ENCODE measurements at places on chromosomes 1 and 21.

- DNase-seq, result peak; percentile 49
Observed at GRCh38 chr1:208151728-208152598, 92.2 kb downstream of the PLXNA2 start.

GRCh38 chr1:168223681-168224540 is 1.9 kb upstream of the SFT2D2 start:
- DNase-seq, result no peak

- DNase-seq, result no peak
Observed at GRCh38 chr1:184716158-184716557, 38.5 kb downstream of the EDEM3 start.

GRCh38 chr1:76154206-76154956 is 79.8 kb downstream of the ST6GALNAC3 start:
- DNase-seq, result peak; percentile 81

DNA sequence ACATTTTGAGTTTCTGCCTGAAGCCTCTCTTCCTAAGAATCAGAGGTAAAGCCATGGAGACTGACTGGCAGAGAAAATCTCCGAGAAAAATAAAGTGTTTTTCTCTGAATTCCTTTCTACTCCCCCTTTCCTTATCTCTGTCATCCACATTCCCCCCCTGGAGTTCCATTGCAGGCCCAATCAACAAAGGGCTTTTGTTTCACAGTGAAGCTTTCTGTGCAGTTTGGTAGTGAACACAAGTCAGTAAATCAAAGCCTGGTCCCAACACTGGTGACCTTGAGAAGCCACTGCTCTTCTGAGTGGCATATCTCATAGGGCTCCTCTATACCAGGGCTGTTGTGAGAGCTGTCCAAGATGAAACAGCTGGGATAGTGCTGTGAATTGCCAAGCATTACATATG is 228.4 kb downstream of the SEC16B start:
- DNase-seq, result no peak

- no peak for DNase-seq
Observed at GRCh38 chr1:165137551-165138316, 218.8 kb downstream of the LMX1A start.

DNA sequence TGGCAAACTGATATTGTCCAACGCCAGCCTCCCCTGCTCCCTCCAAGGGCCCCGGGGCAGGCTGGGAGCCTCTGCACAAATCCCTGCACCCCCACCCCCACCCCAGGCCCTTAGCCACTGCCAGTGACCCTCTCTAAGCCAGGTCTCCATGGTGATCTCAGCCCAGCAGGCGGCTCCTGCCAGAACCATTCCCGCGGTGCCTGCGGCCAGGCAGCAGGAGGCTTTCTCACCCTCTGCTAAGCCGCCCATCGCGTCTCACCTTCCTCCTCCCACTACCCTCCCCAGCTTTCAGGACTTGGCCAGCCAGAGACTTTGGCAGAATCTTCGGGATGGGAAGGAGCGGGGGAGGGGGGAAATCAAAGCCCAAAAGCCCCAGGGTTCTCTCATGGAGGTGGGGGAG is 46.8 kb upstream of the WASF2 start:
- DNase-seq, result no peak

GRCh38 chr21:23822760-23823159 is 1784.5 kb downstream of the MRPL39 start:
- DNase-seq, result no peak

DNA sequence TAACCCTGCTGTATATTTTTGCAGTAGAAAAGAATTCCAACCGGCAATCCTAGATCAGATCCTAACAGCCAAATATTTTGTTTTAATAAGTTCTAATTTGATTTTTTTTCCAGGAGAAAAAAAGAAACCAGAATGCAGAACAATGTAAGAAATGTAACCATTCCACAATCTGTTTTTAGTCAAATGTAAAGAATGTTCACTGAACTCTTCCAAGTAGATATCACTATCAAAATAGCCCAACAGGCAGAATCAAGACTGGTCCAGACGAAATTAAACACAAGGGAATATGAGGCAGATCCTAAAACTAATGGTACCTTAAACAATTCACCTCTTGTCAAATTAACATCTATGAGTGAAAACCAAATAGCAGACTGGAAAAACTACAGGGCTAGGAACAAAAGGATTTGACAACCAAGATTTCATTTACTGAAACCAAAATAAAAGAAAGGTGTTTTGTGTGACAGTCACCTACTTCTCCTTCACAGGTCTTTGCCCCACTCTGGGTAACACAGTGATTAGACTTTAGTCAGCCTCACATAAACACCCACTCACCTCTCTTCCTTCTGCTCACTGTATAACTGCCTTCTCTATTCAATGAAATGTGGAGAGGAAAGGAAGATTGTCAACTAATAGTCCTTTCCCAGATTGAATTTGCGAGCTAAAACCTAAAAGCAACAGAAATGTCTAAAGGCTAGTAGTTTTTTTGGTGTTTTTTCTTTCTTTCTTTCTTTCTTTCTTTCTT is 137.9 kb downstream of the FAF1 start:
- no peak for DNase-seq

GRCh38 chr1:239677362-239677761 is 291.0 kb downstream of the CHRM3 start:
- DNase-seq, result peak; percentile 6

GRCh38 chr1:17301767-17302166 is 6.2 kb upstream of the PADI4 start:
- no peak for DNase-seq

DNA sequence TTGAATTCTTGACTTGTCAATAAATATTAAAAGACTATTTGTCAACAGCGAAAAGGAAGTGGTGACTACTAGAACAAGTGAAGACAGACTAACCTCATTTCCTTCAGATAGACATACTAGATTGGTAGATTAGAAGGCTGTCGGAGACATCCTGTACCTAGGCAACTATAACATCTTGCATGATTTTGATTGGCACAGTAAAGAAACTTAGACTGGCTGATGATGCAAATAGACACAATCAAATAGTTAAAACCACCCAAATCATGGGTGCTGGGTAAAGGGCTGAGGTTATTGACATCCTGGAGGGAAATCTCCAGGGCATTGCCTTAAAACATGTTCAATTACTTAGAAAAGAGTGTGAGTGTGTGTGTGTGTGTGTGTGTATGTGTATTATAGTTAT is 85.9 kb upstream of the EDEM3 start:
- DNase-seq, result peak; percentile 6

- no peak for DNase-seq
Observed at GRCh38 chr1:205456383-205456867, 580 bp upstream of the BLACAT1 start.

DNA sequence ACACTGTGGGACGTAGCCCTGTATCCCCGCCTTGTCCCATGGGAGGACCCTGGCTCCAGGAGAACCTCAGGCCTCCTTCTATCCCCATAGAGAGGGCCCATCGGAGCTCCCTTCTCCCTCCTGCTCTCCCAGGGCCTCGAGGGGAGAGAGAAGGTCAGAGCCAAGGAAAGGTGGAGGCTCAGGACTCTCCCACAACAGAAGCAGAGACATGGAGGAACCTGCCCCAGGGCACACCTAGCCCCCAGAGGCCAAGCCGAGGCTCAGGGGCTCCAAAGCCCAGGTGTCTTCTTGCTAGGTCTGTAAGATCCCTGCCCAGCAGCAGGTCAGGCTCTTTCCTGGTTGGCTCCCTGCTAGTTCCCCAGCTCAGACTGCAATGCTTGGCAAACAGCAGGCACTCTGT is 34.4 kb upstream of the ARF1 start:
- DNase-seq, result no peak

DNA sequence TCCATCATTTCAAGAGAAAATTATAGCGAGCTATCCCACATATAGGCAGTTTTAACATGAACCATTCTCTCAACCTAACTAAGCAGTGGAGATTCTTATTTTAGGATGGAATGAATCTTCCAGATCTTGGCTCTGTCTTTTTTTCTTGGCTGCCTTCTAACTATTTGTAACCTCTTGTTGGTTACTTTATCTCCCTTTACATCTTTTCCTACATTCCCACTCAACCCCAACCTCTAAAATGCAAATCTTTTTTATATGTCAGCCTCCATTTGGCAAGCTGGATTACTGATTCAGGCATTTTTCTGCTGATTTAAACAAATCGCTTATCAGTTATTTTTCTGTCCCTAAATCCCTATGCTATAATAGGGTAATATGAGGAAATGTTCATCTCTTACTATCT is 46.9 kb upstream of the LHX8 start:
- no peak for DNase-seq

DNA sequence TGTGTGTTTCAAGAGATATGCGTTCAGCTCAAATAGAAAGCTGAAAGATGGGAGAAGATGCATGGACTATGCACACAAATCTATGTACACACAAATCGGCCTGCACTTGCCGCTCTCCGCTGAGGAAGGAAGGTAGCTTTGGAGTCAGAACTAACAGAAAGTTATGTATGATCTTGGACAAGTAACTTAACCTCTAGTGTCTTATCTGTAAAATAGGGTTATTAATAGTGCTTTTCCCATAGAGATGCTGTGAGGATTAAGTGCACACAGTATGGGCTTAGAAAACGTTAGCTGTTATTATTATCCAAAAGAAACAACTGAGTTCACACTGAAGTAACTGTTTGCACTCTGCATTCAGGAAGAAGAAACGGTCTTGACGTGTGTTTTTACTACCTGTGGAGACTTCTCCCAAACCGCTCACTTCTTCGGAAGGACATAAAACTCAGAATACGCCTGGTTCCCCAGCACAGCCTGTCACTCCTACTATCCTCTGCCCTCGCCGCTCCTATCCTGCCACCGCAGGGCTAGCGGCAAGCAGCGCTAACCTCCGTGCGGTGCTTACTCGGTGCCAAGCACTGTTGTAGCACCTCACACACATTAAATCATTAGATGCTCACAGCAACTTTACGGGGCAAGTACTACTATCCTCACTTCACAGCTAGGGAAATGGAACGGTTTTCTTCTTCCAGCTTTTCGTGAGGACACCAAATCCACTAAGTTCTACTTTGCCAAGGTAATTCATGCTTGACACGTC is 1.3 kb downstream of the TGFBR3 start:
- no peak for DNase-seq

GRCh38 chr1:112371775-112372174 is 24.2 kb upstream of the CTTNBP2NL start:
- DNase-seq, result no peak

DNA sequence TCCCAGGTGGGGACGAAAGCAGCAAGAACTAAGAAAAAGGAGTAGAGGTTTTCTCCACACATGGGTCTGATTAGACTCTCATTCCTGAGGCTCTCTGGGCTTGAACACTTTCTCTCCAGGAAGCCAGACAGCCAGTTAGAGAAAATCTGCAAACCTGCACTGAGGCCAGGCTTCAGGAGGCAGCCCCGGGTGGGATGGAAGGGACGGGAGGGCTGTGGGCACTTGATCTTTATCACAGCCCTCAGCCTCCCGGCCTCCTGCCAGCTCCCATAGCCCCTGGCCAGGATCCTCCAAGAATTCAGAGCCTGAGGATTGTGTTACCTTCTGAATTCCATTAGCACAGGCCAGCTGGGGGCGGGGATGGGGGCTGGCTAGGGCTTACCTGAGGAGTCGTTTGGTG is 40.1 kb downstream of the SERTAD4 start:
- DNase-seq, result no peak

DNA sequence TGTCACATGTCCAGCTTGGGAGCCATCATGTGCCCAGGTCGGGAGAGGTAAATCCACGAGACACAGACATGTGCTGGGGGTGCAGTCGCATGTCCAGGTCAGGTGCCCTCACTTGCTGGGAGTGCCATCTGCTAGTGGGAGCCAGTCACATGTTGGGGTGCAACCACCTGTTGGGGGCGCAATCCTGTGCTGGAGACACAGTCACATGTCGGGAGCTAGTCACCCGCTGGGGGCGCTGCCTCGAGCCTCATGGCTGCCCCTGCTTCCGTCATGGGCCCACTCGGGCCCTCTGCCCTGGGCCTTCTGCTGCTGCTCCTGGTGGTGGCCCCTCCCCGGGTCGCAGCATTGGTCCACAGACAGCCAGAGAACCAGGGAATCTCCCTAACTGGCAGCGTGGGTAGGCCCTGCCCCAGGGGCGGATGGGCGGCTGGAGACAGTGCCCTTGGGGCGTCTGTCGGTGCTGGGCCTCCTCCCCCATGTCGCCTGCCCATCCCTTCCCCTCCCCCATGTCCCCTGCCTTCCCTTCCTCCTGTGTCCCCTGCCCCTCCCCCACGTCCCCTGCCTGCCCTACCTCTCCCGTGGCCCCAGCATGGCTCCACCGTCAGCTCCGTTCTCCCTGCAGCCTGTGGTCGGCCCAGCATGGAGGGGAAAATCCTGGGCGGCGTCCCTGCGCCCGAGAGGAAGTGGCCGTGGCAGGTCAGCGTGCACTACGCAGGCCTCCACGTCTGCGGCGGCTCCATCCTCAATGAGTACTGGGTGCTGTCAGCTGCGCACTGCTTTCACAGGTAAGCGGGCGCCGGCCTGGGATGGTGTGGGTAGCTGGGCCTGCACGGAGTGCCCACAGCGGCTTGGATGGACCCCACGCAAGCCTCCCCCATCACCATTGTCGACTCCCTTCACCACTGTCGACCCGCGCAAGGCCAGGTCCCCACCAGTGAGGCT is at the start of gene PRSS38:
Gene PRSS38 (plus strand): TSS at position 208 of the 942 bp plus-strand sequence. CDS start 42 bp downstream, at position 250.
- no peak for DNase-seq

GRCh38 chr1:187788718-187789117 is 960.0 kb downstream of the PLA2G4A start:
- DNase-seq, result no peak

DNA sequence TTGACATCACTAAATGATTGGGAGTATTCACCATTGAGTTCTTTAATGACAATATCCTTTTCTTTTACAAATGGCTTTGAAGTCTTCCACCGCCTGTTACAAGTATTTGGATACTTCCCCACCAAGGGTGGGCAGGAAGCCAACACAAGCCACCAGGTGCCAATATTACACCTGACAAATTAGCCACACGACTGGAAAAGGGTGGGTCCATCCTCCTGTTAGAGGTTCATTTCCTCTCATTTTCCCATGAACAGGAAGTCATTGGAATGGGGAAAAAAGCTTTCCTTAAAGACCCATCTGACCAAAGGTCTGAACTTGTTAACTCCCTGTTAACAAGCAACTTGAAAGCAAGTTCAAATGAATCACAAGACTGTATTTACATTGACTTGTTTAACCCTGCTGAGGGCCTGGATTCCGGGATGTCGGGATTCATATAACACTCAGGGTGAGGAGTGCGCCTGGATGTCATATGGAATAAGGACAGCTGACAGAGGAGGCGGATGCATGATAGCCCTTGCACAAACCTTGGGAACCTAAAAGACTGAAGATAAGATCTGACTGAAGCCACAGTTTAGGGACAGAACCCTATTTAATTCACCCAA is 40.5 kb upstream of the PROX1 start:
- no peak for DNase-seq

GRCh38 chr21:37380349-37381323 is 14.1 kb downstream of the DYRK1A start:
- DNase-seq, result peak; percentile 44

GRCh38 chr21:38455403-38455802 is 42.9 kb downstream of the ERG start:
- no peak for DNase-seq

- no peak for DNase-seq
Observed at GRCh38 chr1:243390162-243390791, 134.4 kb downstream of the SDCCAG8 start.

- peak; percentile 41 for DNase-seq
Observed at GRCh38 chr1:32540605-32541004, 1.4 kb downstream of the ZBTB8A start.

- no peak for DNase-seq
Observed at GRCh38 chr1:3995141-3995780, 95.2 kb upstream of the C1orf174 start.

Data from hematopoietic multipotent progenitor cell treated with erythropoietin and hydrocortisone succinate and interleukin-3 and kit ligand, for 8 days (in vitro differentiated cells).